ENCODE measurements at places on chromosomes 5 and 9. TPM values are rescaled to one million over a fixed set of nuclear protein-coding genes. Genes with fewer than 3 reads are reported as not detected.

DNA sequence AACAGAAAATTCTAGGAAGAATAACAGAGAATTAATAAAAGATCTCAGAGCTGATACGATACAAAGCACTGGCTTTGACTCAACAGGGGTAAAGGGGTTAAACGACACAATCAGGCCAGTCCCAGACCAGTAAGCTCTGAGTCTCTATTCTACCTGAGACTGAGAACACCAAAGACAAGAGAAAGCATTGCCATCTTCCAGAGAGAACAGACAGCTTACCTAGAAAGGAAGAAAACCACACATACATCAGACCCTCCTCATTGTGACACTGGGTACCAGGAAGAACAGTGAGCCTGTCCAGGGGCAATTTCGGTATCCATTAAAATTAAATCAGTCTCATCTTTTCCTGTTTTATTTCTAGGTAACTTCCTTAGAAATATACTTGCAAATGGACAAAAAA, 41.1 kb downstream of the MRPL36 start:
- DNase-seq, result no peak

- DNase-seq, result no peak
Observed at GRCh38 chr9:127976498-127976897, 4.3 kb downstream of the EEIG1 start.

DNA sequence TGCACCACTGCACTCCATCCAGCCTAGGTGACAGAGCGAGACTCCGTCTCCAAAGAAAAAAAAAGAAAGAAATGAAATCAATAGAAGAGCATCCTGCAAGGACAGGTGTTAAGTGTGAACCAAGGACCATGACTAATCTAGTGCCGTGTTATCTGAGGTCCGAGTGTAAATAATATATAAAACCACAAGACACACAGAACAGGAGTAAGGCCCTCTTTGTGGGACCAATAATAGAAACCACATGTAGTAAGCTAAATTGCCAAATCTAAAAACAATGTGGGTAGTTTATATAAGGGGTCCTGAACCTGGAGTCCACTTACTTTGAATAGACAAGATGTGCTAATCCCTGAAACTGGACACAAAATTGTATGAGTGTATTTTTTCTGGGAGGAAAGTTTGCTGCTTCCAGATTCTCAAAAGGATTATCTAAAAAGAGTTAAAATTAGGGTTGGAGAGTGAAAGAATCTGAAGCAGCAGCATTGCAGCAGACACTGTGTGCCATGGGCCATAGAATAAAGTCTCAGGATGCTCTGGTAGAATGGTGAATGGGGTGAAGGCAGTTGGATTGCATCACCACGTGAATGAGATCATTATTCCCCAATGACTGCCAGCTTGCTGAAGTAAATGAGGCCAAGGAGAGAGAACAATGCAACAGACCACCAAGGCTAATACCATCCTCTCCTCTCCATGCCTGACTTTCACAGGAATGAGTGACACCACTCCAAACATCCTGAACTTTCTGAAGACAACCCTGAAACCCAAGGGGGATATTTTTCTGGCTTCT, 222.7 kb downstream of the DCP2 start:
- no peak for DNase-seq

DNA sequence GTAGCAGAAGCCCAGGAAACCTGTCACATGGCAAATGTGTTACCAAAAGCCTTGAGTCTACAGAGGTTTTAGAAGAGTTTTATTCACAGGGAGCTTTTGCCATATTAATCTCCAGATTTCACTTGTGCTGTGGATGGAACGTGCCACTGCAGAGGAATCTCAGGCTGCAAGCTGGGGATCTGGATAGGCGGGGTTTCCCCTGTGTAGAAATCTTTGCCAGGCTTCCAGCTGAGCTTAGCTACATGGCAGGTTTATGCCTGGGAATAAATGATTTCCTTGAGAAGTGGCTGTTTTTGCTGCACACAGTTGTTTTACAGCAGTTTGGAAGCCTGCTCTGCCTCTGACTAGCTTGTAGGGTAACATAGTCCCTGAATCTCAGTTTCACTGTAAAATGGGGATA, 224.6 kb upstream of the PLPPR1 start:
- DNase-seq, result no peak

DNA sequence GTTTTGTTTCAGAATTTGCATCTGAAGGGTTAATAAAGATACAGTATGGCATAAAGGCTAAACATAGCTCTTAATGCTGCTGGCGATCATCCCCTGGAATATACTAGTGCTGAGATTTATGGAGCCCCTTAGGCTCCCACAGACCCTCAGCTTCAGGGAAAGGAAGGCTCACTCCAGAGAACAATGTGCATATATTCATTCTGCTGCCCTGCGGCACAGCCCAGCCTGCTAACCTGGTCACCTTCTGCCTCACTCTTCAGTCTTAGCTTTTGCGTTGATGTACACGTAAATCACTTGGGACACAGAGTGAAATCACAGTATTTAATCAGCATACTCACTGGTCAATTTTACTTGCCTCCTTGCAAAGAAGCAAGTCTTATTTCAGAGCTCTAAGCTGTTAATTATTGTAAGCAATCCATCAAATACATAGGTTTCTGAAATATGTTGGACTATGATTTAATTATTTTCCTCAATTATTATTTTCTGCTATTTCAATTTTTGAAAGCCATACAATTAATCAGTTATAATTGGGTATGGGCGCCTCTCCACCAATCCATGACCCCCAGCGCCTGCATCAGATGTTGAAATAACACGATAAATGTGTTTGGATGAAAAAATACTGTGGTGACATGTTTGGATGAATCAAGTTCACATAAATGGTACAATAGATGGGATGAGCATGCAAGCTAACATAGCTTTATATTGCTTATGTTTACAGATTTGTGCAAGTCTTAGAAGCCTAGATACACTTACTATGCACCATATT, 11.4 kb upstream of the ACOT12 start:
- DNase-seq, result no peak

GRCh38 chr5:96348536-96348935, 84.5 kb downstream of the PCSK1 start:
- DNase-seq, result no peak

Gene PRR16
- total RNA-seq, result 7.6 TPM

Gene SGCD
- total RNA-seq, result 106 TPM

Gene SEMA6A
- total RNA-seq, result 54.0 TPM

Gene ATOSB
- 6.0 TPM for total RNA-seq

Gene EQTN
- total RNA-seq, result 0.74 TPM

All from urinary bladder (tissue), 4 donors.